ENCODE measurements at places on chromosomes 12 and 14. TPM values are rescaled to one million over a fixed set of nuclear protein-coding genes. Genes with fewer than 3 reads are reported as not detected.

The TPI1 gene
- 2,176 TPM for total RNA-seq

DNA sequence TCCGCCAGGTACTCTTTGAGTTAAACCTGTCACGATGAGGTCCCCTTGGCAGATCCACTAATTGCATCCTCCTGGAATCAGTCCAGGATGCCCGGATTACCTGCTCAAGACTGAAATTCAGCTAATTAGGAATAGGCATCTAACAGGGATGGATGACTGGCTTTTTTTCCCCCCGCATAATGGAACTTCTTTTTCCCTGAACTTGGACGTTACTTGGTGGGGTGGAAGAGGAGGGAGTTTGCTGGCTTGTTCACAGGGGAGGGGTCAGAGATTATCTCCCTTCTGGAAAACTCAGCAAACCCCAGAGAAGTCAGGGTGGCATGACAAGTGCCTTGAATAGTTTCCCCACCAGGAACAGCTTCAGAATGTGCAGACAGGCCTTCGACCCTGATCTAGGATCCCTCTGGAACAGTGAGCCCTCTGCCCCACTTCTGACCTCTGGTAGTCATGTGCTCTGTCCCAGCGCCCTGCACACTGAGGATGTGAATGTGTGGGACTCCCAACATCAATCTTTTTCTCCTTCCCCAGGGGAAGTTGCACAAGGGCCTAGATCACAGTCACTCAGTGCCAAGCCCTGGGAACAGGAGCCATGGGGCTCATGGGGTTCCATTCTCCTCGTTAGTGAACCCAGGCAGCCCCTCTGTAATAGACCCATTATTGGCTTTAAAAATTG is 142.5 kb downstream of the SMOC1 start:
- no peaks in the 10 kb centered on the region for H3K27me3 ChIP-seq
- no peak overlapping the region for H3K27ac ChIP-seq

The USP44 gene
- total RNA-seq: 33.5 TPM

DNA sequence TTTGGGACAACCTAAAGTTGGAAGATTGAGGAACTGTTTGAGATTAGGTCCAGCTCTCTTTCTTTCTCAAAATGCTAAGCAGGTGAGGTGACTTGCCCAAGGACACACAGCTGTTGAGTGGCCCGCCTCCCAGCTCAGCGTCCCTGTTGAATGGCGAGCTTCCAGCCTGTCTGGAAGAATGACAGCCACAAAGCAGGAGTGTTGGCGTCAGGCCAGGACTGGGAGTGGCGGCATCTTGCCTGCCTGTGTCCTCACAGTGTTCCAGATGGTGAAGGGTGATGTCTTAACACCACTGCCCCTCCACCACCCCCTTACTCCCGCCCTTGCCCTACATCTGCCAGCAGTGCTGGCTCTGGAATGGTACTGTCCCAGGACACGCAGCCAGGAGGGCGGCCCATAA is 4.4 kb upstream of the CEBPE start:
- H3K4me3 ChIP-seq: no peak overlapping the region
- no peak overlapping the region for H3K27ac ChIP-seq
- peaks cover 6% of the 10 kb centered on the region for H3K27me3 ChIP-seq
- no peaks in the 10 kb centered on the region for H3K36me3 ChIP-seq

DNA sequence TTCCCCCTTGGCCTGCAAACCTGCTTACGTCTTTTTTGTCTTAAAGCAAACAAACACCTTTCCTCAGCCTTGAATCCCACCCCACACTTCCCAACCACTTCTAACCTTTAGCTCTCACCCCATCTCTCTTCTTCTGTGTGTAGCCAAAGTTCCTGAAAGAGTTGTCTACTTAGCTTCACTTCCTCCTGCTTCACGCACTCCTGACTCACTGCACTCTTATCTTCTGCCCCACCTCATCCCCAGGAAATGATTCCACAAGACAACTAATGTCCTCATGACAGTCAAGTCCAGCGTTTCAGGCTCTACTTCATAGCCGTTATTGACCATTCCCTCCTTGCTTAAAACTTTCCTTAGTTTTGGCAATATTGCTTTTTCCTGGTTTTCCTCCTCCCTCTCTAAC is 22.4 kb downstream of the EIF2B2 start:
- no peak overlapping the region for H3K4me3 ChIP-seq
- H3K36me3 ChIP-seq: peaks cover 7% of the 10 kb centered on the region
- H3K4me1 ChIP-seq: peaks cover 2% of the 10 kb centered on the region
- H3K27ac ChIP-seq: no peak overlapping the region
- DNase-seq: peak; percentile 69

- H3K27me3 ChIP-seq: no peaks in the 10 kb centered on the region
- no peak overlapping the region for H3K27ac ChIP-seq
- peaks cover 7% of the 10 kb centered on the region for H3K4me1 ChIP-seq
- DNase-seq: no peak
Observed at GRCh38 chr12:11749943-11750690, 100.6 kb downstream of the ETV6 start.

The NANOG gene
- not detected for total RNA-seq

- H3K27ac ChIP-seq: peak overlapping the region; percentile 38
- peaks cover 36% of the 10 kb centered on the region for H3K4me1 ChIP-seq
- H3K4me3 ChIP-seq: no peak overlapping the region
- peak; percentile 74 for DNase-seq
- H3K27me3 ChIP-seq: no peaks in the 10 kb centered on the region
Observed at GRCh38 chr12:110266980-110267620, 13.9 kb upstream of the ATP2A2 start.

Measured in IMR-90 (cell line).